ENCODE measurements at places on chromosomes 3 and 15.

DNA sequence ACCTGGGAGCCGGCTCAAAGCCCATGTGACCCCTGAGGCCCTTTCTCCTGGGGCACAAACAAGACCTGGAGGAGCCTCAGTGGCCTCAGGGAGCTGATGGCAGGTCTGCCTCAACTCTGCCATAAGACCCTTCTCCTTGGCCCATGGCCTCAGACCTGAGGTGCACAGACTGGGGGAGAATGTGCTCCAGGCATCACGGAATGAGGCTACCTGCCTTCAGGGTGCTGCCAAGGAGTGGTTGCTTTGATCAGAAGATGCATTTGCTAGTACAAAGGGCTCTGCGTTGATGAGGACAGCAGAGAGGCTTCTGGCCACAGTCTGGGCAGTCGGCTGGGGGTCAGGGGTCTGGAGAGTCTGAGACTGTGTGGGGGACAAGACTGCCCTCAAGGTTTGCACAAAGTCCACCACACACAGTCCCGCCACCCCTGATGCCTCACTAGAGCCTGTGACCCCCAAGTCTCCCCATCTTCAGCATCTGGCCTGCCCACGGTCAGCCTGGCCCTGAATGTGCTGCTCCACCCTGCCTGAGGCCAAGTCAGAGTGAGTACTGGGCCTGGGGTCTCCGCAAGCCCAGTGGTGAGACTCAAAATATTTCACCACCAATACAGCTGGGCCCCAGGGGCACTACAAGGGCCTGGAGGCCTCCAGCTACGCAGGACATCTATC, 26.6 kb downstream of the ALDH1L1 start:
- peak; percentile 22 for DNase-seq

GRCh38 chr15:69647142-69647513, 194.5 kb downstream of the RPLP1 start:
- no peak for DNase-seq

DNA sequence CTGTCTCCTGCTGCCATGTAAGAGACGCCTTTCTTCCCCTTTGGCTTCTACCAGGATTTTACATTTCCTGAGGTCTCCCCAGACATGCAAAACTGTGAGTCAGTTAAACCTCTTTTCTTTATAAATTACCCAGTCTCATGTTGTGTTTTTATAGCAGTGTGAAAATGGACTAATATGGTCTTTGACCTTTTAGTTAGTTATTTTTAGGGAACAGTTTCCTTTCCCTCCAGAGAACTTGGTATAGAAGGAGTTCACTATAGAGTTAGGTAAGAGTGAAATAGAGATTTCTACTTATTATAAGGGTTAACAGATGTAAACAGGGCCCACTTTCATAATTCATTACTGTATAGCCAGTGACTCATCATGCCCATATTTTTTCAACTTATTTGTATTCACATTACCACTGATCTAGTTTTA, 170.9 kb downstream of the UNC13C start:
- DNase-seq, result no peak

- peak; percentile 54 for DNase-seq
These were observed 61.0 kb upstream of the RPL32 start for GRCh38 chr3:12902181-12902999.

DNA sequence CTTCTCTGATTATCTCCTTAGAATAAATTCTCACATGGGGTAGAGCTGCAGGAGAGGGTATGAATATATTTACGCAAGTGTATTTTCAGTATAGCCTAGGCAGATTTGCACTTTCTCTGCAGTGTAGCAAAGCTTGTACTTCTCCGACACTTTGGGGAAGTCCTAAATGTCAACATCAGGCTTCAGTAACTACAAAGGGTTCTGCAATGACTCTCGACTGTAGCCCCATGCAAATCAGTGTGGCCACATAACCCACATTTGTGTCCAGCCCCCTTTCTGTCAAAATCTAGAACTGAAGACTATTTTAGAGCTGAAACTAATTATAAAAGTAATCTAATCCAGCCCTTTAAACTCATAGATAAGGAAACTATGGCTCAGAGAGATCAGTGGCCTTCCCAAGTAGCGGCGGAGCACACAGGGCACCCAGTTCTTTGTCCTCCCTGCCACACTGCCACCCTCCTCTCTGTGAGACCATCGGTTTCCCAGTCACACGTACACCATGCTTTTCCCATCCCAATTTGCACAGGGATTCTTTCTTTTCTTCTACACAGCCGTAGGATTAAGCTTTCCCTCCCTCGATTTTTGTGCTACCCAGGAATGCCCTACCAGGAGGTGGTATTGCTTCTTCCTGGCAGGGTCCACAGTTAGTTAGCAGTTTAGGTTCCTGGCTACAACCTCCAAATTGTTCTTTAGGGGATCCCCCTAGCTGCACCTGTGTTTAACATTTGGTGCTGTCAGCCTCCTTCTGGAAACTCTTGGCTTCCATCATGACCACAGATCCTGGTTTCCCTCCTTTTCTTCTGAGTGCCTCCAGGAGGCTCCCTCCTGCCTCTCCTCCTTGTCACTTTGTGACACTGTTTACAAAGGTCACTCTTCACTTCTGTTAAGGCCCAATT, 22.9 kb downstream of the MRAS start:
- DNase-seq, result no peak

DNA sequence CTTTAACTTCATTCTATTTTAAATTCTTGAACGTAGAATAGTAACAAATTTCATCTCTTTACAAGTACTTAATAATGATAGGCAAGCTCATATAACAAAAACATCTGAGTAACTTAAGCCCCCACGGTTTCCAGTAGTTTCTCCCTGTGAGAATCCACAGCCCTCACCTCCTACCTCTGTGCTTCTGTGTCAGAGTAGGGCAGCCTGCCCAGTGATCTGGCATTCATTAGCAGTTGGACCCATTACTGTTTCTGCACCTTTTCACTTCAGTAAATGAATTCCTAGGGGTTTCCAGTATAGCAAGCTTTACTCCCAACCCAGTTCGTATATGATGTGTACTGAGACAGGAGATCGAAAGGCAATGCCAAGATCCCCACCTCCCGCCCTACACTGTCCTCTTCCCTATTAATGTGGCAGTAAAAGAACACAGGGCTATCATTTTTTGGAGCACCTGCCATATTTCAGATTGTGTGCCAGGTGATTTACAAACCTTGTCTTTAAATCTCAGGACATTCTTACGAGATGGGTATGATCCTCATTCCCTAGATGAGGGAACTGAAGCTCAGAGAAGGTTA, 40.8 kb downstream of the EIF2AK4 start:
- DNase-seq, result no peak

GRCh38 chr3:20700714-20701113, 514.7 kb upstream of the SGO1 start:
- DNase-seq, result no peak

DNA sequence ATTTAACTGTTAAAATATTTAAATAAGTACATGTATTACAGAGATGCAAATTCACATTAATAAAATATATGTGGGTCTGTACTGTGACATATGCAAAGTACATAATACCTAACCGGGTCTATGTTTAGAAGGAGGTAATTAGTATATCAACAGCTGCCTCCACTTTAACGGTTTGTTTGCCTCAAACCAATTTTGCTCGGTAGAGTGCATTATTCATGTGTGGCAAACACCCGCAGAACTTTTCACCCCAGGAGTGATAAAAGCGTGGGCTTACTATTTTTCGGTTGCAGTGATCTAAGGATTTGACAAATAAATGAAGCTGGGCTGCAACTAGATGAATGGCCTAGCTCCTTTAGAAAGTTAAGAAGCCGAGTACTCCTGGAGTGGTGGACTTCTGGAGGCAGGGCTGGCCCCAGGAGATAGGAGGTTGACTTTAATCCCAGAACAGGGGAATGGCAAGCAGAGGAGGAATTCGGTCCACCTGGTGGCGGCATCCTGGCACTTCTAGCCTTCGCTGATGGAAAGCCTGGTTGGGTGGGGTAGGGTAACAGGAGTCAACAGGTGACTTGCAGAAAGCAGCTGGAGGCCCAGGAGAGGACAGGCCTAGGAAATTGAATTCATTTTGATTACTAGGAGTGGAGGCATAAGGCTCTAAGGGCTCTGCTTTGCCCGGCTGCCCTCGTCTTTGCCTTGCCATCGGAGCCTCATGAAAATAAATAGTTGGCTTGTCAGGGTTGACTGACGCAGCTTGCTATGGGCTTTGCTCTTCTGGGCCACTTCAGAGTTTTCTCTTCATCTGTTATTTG, 2.4 kb downstream of the SLCO3A1 start:
- peak; percentile 61 for DNase-seq

DNA sequence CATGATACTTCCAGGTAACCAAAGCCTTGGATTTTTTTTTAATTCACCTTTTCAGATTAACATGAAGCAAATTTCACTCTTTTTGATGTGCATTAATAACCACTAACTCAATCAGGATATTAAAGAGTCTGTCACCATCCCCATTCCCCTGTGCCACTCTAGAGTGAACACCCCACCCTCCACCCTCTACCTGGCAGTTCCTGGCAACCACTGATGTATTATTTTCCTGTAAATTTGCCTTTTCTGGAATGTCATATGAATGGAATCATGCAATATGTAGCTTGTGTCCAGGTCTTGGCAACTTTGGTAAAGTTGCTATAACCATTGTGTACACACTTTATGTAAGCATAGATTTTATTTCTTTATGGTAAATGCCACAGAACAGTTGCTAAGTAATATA, 627.6 kb downstream of the MCTP2 start:
- DNase-seq, result no peak

DNA sequence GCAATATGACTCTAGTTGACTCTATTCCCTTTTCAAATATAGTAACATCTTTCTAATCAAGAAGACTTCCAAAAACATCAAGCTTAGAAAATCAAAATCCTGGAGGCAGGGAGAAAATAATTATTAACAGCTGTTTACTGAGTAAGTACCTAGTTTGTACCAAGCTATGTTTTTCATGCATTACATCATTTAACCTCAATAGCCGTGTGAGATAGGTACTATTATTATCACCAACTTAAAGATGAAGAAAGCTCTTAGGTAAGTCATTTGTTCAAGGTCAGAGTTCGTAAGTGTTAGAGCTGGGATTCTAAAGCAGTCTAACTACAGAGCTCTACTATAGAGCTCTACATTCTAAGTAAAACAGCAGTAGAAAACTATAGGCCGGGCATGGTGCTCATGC, 41.6 kb downstream of the GSK3B start:
- DNase-seq, result no peak

- DNase-seq, result no peak
These were observed 311.3 kb downstream of the SLC9A9 start for GRCh38 chr3:143536817-143537535.

DNA sequence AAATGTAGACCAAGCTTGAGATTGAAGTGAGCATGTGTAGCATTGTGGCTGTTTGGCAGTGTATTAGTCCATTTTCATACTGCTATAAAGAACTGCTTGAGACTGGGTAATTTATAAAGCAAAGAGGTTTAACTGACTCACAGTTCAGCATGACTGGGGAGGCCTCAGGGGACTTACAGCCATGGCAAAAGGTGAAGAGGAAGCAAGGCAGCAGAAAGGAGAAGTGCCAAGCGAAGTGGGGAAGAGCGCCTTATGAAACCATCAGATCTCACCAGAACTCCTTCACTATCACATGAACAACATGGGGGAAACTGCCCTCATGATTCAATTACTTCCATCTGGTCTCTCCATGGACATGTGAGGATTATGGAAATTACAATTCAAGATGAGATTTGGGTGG, 8.6 kb upstream of the CERS3 start:
- no peak for DNase-seq

- DNase-seq, result no peak
These were observed 35.9 kb downstream of the CFAP91 start for GRCh38 chr3:119738741-119739140.

- no peak for DNase-seq
These were observed 40.7 kb upstream of the MB21D2 start for GRCh38 chr3:192958219-192958872.

DNA sequence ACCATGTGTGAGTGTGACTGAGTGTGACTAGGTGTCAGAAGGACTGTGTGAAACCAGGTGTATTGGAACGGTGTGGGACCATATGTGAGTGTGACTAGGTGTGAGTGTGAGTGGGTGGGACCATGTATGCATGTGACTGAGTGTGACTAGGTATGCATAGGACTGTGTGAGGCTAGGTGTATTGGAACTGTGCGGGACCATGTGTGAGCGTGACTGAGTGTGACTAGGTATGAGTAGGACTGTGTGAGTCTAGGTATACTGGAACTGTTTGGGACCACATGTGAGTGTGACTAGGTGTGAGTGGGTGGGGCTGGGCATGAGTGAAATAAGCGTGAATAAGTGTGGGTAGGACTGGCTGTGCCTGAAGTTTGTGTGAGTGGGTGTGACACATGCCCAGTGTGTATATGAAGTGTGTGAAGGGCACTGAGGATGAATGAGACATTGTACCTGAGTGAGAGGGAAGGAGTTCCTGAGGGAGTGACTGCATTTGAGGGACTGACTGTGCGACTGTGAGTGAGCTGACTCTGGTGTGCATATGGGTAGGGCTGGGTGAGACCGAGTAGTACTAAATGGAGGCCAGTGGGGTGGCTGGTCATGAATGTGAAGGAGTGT, 247.0 kb upstream of the CCDC54 start:
- DNase-seq, result no peak

DNA sequence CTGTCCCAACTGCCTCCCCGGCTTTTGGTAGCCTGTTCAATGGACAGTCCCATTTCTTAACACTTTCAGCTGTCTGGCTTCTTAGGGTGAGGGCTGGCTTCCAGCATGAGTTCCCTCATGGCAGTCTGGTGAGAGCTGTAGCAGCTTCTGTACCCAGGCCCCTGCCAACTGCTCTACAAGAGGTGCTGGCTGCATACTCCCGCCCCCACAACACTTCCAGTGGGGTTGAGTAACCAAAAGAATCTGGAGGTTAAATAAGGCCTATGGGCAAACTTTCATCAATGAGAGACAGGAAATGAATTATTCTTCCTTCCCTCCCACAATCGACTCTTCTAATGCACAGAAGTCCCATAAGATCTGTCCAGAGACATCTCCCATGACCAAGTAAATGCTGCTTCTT, 145.0 kb downstream of the NEK10 start:
- DNase-seq, result no peak

- DNase-seq, result no peak
These were observed 373.3 kb downstream of the GBE1 start for GRCh38 chr3:81388191-81388590.

DNA sequence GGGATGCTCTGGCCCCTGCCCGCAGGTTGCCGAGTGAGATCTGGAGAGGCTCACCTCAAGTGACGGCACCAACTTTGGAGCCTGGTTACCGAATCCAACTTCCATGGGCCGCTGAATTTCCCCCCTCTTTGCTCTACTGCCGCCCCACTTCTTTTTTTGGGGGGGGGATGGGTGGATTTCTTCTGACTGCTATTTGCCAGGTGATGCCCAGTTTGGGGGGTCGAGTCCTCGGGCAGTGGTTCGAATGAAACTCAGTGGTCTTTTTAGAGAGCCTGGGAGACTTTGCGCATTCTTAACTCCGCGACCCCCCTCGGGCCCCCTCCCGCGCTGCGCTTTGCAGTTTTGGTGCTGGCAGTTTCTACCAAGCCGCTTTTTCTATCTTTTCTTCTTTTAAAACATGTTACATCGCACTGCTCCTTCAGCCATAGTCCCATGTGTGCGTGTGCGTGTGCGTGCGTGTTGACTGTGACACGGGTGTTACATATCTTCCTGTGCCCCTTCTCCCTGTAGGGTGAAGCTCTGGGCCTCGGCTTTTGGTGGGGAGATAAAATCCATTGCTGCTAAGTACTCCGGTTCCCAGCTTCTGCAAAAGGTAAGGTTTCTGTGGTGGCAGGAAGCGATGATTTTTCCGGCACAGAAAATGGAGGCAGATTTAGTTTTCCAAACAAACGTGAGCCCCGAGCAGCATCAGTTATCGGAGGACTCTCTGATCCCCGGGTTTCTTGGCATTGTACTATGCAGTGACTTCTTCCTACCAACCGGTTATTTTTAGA, 837 bp downstream of the CACNA2D3 start:
- DNase-seq, result no peak

- no peak for DNase-seq
These were observed 139.6 kb downstream of the TMCO5A start for GRCh38 chr15:38074029-38074428.

GRCh38 chr3:23017801-23018200, 185.3 kb upstream of the UBE2E2 start:
- DNase-seq, result no peak
